Fibroblast of skin of back (primary cell): ENCODE measurements at places on chromosomes 1 and 21.

- DNase-seq: no peak
Measured at GRCh38 chr21:36479415-36480402, at the start of gene CLDN14. Gene CLDN14 (minus strand): TSS chr21:36480122. CDS start chr21:36461695, 18,427 bp downstream.

DNA sequence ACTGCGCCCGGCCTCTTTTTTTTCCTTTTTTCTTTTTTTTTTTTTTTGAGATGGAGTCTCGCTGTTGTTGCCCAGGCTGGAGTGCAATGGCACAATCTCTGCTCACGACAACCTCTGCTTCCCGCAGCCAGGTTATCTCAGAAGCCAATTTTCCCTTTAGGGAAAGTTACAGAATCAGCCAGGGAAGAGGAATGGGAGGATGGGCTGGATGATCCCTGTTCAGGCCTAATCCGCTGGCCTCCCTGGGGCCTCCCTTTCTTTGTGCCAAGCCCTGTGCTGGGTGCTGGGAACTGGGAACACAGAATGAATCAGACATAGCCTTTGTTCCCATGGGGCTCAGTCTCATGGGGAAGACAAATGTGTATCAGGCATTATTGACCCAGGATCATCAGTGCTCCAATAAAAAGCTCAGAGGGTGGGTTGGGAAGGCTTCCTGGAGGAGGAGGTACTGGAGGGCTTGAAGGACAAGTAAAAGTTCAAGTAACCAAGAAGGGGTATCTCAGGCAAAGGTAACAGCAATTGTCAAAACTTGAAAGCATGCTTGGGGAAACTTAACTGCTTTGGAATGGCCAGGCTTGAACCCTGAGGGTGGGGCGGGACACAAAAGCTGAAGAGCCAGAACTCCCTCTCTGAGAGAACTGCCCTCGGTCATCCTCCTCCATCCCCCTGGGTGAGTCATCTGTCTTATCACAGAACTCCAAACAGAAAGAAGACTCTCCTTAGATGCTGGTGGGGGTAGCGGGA lies 14.3 kb downstream of the ECHDC2 start:
- no peak for DNase-seq

DNA sequence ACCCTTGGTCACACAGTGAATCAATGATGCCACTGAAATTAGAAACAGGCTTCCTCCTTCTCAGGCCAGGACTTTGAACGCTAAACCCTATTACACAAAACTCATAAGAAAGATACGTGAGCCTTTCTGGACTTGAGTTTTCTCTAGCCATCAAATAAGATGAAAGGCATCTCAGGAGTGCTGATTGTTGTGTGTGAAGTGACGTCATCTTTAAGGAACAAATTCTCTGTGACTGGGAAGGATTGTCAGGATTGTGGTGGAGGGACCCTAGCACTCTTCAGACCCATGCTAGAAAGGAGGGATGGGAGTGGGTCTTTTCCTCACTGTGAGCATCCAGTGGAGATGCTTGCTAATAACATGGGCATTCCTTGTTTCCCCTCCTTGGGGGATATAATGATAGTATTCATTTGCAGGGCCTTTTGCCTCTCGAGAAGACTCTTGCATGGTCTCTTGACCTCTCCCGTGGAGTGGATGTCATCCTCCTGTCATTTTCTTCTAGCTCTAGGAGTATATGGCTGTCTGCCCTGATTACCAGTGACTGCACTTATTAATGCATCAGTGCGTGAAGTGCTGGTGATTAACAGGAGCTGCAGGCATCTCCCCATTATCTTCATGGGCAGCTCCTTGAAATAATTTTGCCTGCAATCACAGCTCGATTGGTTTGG lies 39.9 kb downstream of the SPATA46 start:
- DNase-seq: no peak

DNA sequence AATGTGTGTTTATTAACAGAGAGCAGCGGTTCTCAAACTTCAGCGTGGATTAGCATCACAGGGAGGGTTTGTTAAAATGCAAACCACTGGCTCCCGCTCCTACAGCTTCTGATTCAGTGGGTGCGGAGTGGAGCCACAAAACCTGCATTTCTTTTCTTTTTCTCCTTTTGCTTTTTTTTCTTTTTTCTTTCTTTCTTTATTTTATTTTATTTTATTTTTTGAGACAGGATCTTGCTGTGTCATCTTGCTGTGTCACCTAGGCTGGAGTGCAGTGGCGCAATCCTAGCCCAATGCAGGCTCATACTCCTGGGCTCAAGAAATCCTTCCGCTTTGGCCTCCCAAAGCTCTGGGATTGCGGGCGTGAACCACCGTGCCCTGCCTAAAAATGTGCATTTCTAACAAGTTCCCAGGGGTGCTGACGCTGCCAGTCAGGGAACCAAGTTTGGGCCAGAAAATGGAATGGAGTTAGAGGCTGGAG lies 20.9 kb upstream of the SLC1A7 start:
- DNase-seq: no peak

DNA sequence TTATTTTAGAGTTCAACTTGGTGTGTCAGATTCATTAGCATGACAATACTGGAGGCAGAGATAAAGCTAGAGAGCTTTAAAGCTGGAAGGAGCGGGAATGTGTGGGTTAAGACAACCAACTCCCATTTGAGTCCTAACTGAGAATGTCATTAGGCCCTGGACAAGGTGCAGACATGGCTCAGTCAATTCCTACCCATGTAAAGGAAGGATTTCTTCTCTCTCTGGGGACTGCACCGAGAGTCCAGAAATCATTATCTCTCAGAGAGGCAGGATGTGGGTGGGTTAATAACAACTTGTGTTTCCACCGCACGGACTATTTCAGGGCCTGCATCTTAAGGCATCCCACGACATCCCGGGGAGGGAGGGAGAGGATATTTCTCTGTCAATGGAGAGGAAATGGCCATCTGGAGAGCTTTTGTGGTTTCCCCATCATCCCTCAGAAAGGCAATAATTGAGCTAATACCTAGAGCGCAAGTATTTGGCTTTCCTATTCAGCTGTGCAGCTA lies 46.7 kb upstream of the SARS1 start:
- DNase-seq: no peak

DNA sequence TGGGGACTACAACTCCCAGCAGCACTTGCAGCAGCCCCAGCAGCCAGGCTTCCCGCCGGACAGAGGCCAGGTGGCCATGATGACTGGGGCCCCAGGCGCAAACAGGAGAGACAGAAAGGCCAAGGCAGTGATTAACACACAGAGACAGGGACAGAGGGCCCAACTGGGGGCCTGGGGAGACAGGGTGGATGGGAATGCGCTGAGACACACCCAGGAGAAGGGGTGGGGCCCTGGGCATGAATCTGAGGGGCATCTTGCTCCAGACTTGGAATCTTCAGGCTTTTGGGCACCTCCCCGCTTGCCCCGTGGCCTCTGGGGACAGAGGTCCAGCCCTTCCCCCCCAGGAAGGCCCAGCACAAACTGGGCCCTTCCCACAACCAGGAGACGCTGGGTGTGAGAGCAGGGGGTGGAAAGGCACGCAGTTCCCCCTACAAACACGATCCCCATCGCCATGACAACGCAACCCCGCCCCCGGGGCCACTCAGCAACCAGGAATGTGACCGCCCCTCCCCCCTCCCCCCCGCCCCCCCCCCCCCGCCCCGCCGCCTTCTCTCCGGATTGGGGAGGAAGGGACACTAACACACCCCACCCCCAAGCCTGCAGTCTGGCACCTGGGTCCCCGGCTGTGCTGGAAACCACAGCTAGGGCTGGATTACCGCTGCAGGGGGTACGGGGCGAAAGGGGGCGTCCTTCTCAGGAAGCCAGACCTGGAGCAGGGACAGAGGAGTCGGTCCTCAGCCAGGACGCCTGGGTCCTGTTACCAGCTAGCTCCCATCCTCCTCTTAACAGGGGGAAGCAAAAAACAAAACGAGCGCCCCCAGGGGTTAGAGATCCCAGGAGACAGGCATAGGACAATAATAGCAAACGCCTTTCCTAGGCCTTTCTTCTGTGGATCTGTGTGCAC lies 4.5 kb downstream of the HDGF start:
- DNase-seq: peak; percentile 97

- DNase-seq: no peak
Measured at GRCh38 chr1:172466795-172467407, 23.0 kb upstream of the PIGC start.

GRCh38 chr1:180281490-180281889 lies 51.4 kb downstream of the LHX4 start:
- no peak for DNase-seq

- no peak for DNase-seq
Measured at GRCh38 chr1:4674676-4675075, 20.3 kb downstream of the AJAP1 start.

GRCh38 chr1:236460103-236460502 lies 63.7 kb upstream of the LGALS8 start:
- DNase-seq: no peak

GRCh38 chr1:182110635-182111034 lies 49.1 kb upstream of the ZNF648 start:
- DNase-seq: no peak

GRCh38 chr1:110515891-110516290 lies 3.1 kb downstream of the KCNA10 start:
- DNase-seq: no peak

- no peak for DNase-seq
Measured at GRCh38 chr1:9861360-9861759, 37.6 kb upstream of the CLSTN1 start.

- no peak for DNase-seq
Measured at GRCh38 chr1:51867479-51868232, 10.9 kb downstream of the NRDC start.

DNA sequence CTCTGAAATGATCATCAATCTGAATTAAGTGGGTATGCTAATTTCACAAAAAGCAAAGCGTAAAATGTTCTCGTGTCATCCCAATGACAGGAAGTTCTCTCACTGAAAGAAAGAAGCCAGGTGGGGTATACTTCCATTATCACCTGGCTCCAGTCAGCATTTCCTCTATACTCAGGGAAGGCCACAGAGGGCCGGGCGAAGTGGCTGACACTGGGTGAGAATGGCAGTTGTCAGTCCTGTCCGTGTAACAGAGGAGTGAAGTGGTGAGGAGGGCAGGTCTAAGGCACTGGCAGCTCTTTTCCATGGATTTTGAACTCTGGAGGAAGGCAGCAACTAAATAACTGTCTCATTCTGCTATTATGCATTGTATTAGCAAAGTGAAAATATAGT lies 60.4 kb downstream of the CAPN2 start:
- no peak for DNase-seq

- no peak for DNase-seq
Measured at GRCh38 chr1:115400891-115401290, 62.8 kb upstream of the NGF start.

DNA sequence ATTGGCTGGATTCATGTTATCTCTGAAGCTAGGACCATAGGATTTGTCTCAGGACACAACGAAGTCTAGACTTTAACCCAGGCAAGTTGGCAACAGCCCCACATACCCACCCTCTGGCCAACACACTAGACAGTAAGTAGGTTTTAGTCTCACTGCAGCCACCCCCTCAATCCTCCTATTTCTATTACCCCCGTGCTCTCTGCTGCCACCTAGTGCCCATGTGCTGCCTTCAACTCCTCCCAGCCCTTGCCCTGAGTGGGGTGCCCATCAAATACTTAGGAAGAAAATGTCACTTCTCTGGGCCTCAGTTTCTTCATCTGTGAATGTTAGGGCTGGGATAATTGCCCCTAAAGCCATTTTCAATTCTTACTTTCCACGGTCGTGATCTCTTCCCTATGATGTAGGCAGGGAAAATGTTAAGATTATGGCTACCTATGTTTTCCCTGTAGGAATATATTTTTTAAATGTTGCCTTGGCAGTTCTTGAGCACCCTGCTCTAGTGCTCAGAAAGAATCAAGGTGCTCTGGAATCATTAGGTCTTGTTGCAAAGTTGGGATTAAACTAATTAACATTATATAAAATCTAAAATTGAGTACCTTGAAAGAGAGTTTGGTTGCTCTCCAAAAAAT lies 213.0 kb downstream of the LMX1A start:
- DNase-seq: no peak

DNA sequence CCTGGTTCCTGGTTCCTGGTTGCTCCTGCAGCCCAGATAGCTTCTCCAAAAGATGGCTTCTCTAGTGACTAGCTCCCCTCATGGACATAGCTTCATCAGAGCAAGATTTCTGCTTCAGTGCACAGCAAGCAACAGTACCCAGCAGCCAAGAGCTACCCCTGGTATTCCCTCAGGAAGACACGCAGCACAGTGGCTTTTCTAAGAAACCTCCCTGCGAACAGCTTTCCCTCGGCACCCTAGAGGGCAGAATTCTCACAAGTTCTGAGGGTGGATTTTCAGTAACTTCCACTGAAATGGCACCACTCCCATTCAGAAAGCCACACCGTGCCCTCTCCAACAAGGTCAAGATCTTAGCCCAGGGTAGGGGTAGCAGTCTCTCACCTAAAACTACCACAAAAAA lies 128.2 kb downstream of the EIF4G3 start:
- DNase-seq: no peak

DNA sequence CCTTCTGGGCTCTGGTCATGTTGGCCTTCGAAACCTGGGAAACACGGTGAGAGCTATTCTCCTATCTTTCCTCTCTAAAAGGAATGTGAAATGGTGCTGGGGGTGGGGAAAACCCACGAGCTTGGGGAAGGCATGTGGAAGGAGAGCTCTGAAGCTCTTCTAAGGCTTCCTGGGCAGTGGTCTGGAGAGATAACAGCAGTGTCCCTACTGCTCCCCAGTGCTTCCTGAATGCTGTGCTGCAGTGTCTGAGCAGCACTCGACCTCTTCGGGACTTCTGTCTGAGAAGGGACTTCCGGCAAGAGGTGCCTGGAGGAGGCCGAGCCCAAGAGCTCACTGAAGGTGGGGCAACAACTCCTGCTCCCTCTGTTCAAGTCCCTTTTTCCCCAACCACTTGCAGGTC lies 2.8 kb downstream of the USP21 start:
- no peak for DNase-seq

GRCh38 chr21:15430023-15430422 lies 299.8 kb upstream of the USP25 start:
- DNase-seq: no peak

- no peak for DNase-seq
Measured at GRCh38 chr1:60621368-60621851, 461.0 kb upstream of the NFIA start.

GRCh38 chr1:1157914-1158710 lies 15.6 kb upstream of the TTLL10 start:
- DNase-seq: peak; percentile 28

GRCh38 chr1:40411294-40411693 lies 37.8 kb downstream of the SMAP2 start:
- no peak for DNase-seq

- no peak for DNase-seq
Measured at GRCh38 chr1:29593601-29594382, 357.5 kb downstream of the PTPRU start.
